ENCODE measurements at places on chromosomes 7 and 10. TPM values are rescaled to one million over a fixed set of nuclear protein-coding genes. Genes with fewer than 3 reads are reported as not detected.

TAS2R41 gene
- not detected for polyA plus RNA-seq

CLCN1 gene
- polyA plus RNA-seq, result not detected

XRCC2 gene
- polyA plus RNA-seq, result 0.43 TPM

ASB10 gene
- polyA plus RNA-seq, result not detected

ITPRID1 gene
- not detected for polyA plus RNA-seq

RELN gene
- polyA plus RNA-seq, result not detected

DKK1 gene
- not detected for polyA plus RNA-seq

KLF14 gene
- 0.11 TPM for polyA plus RNA-seq

EN2 gene
- polyA plus RNA-seq, result not detected

TDRD1 gene
- polyA plus RNA-seq, result not detected

GALNT11 gene
- polyA plus RNA-seq, result 24.2 TPM

SLC26A5 gene
- polyA plus RNA-seq, result not detected

ANXA8 gene
- not detected for polyA plus RNA-seq

HECW1 gene
- polyA plus RNA-seq, result not detected

GPAM gene
- 2.5 TPM for polyA plus RNA-seq

CFAP70 gene
- polyA plus RNA-seq, result 0.43 TPM
